ENCODE measurements at places on chromosomes 11 and 22.
A peak's percentile ranks its signal among the peaks of the same experiment; 100 is the strongest.

- DNase-seq, result peak; percentile 89
These were observed 1.4 kb upstream of the GAL3ST1 start for GRCh38 chr22:30575859-30576258.

DNA sequence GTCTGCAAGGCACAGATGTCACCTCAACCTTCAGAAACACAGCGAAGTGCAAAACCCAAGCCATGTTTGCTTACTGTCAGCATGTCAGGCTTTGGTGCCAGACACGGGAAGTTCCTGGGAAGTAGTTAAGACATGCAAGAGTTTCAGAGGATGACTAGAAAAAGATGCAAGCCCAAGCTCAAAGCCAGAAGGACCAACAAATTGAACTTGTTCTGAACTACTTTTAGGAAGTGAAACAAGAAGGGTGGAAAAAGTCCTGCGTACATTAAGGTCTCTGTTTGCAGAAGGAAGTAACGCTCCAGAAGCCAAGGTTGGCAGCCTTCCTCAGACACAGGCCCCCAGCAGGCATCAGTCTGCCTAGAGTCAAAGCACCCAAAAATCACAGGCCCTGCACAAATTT is 2.6 kb downstream of the AP1B1 start:
- no peak for DNase-seq

- DNase-seq, result no peak
These were observed 1.3 kb downstream of the USP28 start for GRCh38 chr11:113874096-113874495.

DNA sequence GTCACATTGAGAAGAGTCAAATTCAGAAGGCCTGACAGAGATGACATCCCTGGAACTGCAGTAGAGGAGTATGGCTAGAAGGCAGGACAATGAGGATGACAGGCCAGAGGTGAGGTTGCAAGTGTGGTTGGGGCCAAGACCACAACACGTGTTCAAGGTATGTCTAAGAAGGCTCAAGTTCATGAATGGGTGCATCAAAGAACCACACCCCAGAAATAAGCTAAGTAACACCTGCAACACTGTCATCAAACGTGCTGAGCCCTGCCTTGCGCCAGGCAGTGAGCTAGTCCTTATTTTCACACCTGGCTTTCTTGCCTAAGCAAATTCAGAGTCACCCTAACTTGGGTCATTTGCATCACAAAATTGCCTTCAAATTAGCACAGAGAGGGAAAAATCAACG is 313.6 kb downstream of the KIRREL3 start:
- DNase-seq, result no peak

DNA sequence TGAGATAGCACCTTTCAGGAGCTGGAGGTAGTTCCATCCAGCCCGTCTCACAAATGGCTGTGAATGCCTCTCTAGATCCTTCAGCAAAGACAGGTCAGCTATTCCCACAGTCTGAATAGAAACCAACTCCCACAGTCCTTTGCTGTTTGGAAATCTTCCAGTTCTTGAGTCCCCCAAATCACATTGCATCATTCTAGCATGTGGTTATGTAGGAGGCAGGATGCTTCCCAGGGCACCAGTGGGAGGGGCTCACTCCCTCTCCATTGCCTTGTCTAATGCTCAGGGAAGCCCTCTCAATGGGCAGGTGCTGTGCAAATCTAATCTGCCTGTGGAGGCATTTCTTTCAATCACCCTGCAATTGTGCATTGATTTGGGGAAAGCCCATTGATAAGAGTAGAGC is 14.6 kb downstream of the NAV2 start:
- no peak for DNase-seq
